Fibroblast of skin of right quadriceps (primary cell): ENCODE measurements at places on chromosomes 5 and 9.

- DNase-seq, result peak; percentile 21
These were observed 548 bp downstream of the CEP120 start for GRCh38 chr5:123422433-123423277.

- DNase-seq, result peak; percentile 10
These were observed 7.3 kb upstream of the SCAI start for GRCh38 chr9:125150349-125151245.

DNA sequence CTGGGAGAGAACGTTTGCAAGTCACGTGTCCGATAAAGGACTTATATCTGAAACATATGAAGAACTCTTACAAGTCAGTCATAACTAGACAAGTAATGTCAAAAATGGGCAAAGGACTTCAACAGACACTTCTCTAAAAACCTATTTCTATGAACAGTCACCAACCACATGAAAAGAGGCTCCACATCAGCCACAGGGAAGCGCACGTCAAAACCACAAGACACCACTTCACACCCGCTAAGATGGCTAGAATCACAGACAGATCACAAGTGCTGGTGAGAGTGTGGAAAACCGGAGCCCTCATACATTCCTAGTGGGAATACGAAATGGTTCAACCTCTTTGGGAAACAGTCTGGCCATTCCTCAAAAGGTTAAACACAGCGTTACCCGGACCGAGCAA lies 11.5 kb upstream of the CARD9 start:
- DNase-seq, result no peak

- DNase-seq, result peak; percentile 19
These were observed 84.1 kb downstream of the KIAA1958 start for GRCh38 chr9:112570671-112571167.

- no peak for DNase-seq
These were observed 65.9 kb downstream of the GABBR2 start for GRCh38 chr9:98642661-98643312.

GRCh38 chr9:12847561-12847960 lies 72.7 kb downstream of the LURAP1L start:
- no peak for DNase-seq

DNA sequence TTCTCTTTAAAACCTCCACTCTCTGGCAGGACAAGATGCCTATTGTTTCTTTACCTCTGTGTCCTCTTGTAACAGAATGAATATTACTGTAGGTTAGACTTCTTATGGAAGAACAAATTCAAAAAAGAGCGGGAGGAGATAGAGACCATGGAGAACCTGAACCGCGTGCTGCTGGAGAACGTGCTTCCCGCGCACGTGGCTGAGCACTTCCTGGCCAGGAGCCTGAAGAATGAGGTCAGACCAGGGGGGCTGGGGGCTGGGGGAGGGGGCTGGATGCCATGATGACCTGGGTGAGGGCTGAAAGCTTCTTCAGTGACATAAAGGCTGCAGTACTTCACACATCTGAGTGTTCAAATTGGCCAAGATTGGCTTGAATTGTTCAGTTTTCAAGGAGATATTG lies 61.4 kb downstream of the CFAP90 start:
- no peak for DNase-seq

- DNase-seq, result no peak
These were observed 13.4 kb upstream of the LTC4S start for GRCh38 chr5:179780362-179780761.

DNA sequence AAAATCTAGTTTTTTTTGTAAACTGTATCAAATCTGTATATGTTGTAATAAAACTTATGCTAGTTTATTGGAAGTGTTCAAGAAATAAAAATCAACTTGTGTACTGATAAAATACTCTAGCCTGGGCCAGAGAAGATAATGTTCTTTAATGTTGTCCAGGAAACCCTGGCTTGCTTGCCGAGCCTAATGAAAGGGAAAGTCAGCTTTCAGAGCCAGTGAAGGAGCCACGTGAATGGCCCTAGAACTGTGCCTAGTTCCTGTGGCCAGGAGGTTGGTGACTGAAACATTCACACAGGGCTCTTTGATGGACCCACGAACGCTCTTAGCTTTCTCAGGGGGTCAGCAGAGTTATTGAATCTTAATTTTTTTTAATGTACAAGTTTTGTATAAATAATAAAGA lies 24.3 kb downstream of the HMGCR start:
- DNase-seq, result no peak

DNA sequence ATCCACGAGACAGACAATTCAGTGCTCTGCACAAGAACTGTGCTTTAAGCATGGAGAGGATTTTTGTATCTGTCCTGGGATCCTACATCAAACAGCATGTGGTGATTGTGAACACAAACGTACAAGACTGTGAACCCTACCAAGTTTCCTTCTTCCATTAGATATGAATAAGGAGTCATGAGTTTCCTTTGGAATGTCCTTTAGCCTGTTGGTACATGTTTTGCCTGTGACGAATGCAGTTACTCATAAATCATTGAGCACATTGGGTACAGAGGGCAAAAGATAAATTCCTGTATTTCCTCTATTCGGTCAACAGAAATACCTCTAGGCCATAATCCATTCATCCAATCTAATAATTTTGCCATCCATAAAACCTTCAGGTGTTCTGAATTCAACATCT lies 61.5 kb downstream of the FXN start:
- DNase-seq, result peak; percentile 88

DNA sequence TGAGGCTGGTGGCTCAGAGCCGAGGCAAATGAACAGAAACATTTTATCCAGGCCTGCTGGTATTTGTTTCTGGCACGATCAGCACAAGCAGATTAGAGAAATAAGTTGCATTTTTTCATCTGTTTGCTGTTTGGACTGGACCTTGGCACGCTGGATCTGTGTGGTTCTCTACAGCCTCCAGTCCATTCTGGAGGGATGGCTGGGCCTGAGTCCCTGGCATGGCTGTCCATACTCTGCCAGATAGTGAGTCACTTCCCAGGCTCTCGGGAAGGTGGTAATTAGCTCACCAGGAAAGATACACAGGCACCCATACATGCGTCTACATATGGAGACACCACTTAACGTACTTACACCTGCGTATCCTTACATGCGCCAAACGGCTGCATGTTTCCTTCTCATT lies 78.6 kb downstream of the SPRY4 start:
- peak; percentile 54 for DNase-seq

DNA sequence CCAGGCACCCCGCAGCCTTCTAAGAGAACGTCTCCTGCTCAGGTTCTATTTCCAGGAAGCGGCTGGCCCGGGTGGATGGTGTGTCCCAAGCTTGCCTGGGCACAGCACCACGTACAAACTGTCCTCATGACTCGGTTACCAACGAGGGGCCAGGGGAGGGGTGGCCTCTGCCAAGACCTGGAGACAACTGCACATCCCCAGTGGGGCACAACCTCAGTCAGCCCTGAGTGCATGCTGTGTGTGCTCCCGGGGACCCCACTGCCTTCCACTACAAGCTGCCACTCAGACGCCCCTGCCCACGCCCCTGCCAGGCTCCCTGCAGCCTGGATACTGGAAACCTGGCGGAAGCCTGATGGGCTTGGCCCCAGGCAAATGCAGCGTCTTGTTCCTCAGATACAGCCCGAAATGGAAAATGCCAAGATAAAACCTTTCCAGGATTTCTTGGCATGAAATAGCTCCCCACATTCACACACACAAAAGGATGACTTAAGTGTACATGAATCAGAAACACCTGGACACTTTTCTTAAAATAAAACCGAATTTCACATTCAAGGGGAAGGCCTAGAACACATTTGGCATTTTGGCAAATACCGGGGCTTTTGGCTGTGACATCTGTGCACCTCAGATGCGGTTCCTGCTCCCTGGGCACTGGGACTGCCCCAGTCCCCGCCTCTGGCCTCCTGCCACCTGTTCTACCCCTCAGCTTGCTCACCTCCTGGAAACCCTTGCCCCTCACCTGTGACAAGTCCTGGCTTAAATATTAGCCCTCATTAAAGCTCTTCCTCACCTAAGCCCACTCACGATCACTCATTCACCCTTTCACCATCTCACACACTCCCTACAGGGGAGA lies 62.5 kb downstream of the COL23A1 start:
- no peak for DNase-seq

DNA sequence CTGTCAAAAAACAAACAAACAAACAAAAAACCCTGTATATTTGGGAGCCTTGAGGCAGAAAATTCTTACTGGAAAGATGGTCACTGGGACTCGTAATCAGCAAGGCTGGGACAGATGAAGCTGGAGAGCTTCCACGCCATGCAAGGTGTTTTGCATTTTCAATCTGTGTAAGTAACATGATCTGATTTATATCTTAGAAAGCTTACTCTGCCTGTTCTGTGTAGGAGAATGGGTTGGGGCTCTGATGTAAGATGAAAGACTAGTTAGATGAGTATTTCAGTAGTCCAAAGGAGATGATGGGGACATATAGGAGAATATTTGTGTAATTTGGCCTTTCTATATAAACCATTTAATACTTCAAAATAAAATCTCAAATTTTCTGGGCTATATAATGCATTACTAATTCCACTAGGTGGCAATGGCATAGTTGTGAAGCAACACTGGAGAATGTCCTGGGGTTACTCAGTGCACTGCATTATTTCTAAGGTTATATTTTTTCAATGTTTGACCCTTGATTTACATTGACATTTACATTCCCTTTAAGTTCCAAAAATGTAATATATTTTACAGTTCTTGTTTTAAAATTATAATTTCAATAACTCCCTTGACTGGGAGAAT lies 21.9 kb upstream of the FSD1L start:
- peak; percentile 21 for DNase-seq

- DNase-seq, result no peak
These were observed 7.4 kb upstream of the MIER3 start for GRCh38 chr5:56959326-56959725.

DNA sequence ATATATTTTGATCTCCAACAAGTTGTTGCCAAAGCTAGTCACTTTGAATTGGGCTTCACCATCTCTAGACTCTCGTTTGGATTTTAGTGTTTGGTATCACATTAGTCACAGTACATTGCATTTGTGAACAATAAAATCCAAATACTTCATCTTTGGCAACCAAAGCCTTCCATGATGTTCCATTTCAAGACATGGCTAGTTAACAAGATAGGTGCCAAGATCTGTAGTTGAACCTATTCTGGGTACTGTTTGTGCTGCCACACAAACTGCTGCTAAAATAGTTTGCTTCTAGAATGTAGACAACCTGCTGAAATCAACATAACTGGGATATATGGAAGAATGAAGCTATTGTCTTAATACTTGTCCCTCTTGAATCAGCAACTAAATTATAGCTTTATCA lies 207.5 kb downstream of the LRRC70 start:
- no peak for DNase-seq

DNA sequence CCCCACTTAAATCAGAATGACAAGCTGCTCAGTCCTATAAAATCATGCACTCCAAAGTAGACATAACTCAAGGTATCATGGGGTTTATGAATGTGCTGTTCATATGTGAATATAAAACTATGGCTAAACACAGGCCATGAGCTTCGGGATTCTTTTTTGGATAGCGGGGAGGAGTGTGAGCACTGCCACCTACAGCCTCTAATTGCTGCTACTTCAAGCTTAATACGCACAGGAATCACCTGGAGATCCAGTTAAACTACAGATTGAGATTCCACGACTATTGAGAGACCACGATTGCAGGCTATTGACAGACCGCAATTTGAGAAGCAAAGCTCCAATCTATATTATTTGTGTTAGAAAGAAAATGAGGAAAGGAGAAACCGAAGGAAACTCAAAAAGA lies 231.6 kb downstream of the MCTP1 start:
- no peak for DNase-seq

- DNase-seq, result peak; percentile 37
These were observed 646 bp downstream of the SWI5 start for GRCh38 chr9:128276574-128277270.

- peak; percentile 26 for DNase-seq
These were observed 12.8 kb upstream of the OR13J1 start for GRCh38 chr9:35882996-35883395.

DNA sequence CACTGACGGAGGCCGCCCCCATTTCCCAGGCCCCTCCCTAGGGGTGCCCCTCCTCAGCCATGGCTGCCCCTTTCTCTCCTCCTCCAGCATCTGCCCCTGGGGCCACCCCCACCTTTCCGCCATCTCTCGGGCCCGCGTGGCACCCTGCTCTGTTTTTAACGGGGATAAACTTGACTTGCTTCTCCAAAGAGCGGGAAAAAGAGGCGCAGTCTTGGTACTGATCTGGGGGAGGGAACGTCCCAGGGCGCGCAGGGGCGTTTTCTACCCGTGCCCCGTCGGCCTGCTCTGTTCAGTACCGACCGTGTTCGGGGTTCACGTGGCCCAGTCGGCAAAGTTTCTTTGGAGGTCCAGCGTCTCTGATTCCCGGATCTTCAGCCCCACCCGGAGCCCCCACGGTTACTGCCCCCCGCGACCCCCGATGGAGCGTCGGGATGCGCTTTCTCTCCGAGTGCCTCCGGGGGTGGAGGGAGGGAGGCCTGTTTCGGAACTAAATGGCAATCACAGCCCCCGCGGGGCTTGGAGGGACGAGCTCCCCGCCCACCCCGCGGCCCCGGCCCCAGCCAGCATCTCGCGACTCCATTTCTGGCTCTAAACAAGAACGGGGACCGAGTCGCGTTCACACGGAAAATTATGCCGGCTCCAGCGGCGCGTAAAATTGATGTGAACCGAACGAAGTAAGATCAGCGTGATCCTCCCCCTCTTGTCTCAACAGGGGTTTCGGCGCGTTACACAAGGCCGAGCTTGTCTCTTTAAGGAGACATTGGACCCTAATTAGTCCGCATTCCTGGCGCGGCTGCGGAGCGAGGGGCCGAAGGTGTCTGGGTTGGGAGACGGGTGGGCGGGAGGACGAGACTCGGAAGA lies 1.1 kb upstream of the TLE4 start:
- peak; percentile 59 for DNase-seq

DNA sequence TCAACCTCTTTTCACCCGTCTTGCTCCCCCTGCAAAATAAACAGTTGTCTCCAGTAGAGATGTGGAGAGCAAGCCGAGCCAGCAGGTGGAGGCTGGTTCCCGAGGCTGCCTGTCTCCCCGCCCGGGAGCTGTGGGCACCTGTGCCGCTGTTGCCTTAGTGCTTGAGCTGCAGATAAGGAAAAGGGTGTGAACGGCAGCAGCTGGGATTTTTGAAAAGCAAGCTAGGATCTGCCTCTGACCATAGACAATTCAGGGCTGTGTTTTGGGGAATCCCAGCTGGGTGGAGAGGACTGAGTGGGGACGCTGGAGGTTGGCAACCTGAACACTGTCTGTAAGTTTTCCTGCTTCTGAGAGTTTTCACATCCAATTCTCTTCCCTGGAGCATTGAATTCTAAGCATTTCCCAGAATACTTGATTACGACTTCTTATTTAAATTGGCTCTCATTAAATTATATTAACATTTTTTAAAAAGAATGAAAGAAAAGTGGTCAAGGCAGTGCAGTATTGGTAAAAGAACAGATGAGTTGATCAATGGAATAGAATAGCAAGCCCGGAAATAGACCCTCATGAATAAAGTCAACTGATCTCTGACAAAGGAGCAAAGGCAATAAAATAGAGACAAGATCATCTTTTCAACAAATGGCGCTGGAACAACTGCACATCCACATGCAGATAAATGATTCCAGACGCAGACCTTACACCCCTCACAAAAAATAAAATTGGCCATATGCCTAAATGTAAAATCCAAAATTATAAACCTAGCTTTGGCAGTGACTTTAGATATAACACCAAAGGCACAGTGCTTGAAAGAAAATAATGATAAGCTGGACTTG lies 9.7 kb downstream of the WNK2 start:
- DNase-seq, result no peak
